ENCODE measurements at places on chromosomes 4 and X.

DNA sequence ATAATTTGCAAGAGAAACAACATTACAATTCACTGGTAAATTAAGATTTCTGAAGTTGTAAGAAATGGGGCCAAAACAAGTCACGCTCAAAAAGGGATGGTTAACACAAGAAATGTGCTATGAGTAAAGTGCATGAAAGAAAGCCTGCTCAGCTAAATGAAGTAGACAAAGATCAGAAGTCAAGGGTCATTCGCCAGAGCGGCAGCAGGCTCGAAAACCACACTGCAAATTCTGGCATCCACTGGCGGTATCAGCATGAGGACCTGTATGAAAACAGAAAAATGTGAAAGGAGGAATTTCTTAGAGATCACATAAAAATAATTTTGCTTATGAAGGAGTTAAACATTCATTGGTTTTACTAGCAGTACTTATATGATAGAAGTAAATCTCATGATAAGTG is 49.6 kb downstream of the FBXL5 start:
- no peak for DNase-seq

DNA sequence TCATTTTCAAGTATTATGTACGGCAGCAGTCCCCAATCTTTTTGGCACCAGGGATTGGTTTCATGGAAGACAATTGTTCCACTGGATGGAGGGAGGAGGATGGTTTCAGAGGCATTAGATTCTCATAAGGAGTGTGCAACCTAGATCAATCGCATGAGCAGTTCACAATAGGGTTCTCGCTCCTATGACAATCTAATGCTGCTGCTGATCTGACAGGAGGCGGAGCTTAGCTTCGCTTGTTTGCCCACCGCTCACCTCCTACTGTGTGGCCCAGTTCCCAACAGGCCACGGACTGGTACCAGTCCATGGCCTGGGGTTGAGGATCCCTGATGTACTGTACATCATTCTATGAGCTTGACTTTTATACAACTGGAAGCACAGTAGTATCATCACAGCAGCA is 48.4 kb downstream of the SMIM20 start:
- no peak for DNase-seq

- DNase-seq, result peak; percentile 71
These were observed 676.7 kb upstream of the TENM3 start for GRCh38 chr4:181566490-181566889.

GRCh38 chrX:74505437-74505836 is 84.1 kb downstream of the SLC16A2 start:
- DNase-seq, result peak; percentile 2

GRCh38 chr4:84796394-84796793 is 170.1 kb downstream of the WDFY3 start:
- DNase-seq, result peak; percentile 7

- DNase-seq, result peak; percentile 91
These were observed 22.9 kb upstream of the SOWAHD start for GRCh38 chrX:119735467-119735866.

GRCh38 chr4:158411269-158411668 is 110.4 kb upstream of the RXFP1 start:
- DNase-seq, result peak; percentile 92

- peak; percentile 85 for DNase-seq
These were observed 559.3 kb upstream of the ZFP42 start for GRCh38 chr4:187436251-187436650.

- no peak for DNase-seq
These were observed 37.8 kb downstream of the SEPTIN6 start for GRCh38 chrX:119655125-119655524.

DNA sequence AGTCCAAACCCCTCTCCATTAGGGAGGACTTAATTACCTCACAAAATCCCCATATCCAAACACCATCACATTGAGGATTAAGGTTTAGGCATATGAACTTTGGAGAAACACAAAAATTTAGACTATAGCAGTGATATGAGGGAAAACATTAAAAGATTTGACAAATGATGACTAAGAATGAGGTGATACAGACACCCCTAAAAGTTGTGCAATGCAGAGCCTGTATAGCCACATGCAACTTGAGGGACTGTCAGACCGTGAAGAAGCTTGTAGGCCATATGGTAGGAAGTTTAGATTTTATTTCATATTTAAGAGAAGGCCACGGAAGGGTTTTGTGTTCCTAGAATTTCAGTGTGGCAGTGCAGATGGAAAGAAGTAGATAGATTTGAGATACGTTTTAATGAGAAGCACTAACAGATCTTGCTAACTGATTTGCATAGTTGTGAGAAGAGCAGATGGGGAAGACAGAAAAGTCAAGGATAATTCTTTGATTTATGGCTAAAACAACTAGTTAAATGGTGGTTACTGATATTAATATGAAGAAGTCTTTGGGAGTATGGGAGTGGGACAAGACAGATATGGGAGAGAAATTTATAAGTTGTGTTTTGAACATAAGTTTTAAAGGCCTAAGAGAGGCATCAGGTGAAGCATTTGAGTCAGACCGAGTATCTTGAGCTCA is 5.5 kb upstream of the FIP1L1 start:
- no peak for DNase-seq

- peak; percentile 38 for DNase-seq
These were observed 69.6 kb downstream of the SPANXN4 start for GRCh38 chrX:143095321-143095720.

DNA sequence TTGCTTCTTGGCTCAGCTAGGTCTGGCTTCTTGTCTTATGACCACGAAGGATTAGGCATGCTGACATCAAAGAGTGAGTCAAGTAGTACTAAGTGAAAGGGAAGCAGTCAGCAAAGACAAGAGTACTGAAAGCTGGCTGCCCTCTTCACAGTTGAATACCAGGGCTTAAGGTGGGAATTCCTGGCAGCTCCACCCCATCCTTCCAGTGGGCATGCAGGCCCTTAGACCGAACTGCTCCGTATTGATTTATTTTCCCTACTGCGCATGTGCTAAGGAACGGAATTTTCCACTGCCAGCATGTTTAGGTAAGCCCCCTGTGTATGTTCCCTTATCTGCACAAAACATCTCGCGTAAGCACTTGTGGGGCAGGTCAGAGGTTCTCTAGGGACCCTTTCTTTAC is 2320.1 kb downstream of the ARAP2 start:
- DNase-seq, result no peak

DNA sequence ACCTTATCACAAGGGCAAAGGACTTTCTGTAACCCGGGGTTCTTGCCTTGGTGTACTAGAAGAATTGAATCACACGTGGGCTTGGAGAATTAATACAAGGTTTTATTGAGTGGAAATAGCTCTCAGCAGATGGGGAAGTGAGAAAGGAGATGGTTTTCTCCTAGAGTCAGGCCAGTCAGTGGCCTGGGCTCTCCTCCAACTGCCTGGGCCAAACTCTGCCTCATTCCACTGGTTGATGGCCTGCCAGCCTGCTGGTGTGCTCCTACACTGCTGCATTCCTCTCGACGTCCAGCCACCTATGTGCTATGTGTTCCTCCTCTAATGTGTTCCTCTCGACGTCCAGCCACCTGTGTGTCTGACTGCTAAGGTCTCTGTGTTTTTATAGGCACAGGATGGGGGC is 35.3 kb upstream of the SPIN2A start:
- DNase-seq, result no peak

DNA sequence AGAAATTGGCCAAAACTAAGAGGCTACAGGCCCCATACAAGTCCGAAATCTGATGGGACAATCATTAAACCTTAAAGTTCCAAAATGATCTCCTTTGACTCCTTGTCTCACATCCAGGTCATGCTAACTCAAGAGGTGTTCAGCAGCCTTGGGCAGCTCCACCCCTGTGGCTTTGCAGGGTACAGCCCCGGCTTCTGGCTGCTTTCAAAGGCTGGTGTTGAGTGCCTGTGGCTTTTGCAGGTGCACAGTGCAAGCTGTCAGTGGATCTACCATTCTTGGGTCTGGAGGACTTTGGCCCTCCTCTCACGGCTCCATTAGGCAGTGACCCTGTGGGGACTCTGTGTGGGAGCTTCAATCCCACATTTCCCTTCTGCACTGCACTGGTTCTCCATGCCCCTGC is 329.1 kb upstream of the MAD2L1 start:
- no peak for DNase-seq

DNA sequence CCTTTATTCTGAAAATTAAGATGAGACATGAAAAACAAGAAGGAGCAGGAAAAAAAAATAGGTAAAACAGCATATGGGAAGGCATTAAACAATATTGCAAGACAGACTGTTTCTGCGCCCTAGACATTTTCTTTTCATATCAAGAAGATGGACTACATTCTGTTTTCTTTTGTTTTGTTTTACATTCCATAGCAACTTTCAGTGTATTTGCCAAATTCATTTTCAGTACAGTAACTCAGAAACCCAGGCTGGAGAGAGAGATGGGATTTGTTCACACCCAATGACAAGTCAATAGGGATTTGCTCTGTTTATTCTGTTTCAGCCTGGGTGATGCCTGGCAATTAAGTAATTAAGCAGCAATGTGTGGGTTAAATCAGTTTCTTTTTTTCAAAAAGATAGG is 892.8 kb upstream of the DIAPH2 start:
- DNase-seq, result peak; percentile 6

- DNase-seq, result no peak
These were observed 5.0 kb upstream of the SLAIN2 start for GRCh38 chr4:48336146-48336870.

Measured in NCI-H69 (cell line).